Right renal pelvis (tissue), 4 donors: ENCODE measurements at places on chromosomes 5 and 9.

DNA sequence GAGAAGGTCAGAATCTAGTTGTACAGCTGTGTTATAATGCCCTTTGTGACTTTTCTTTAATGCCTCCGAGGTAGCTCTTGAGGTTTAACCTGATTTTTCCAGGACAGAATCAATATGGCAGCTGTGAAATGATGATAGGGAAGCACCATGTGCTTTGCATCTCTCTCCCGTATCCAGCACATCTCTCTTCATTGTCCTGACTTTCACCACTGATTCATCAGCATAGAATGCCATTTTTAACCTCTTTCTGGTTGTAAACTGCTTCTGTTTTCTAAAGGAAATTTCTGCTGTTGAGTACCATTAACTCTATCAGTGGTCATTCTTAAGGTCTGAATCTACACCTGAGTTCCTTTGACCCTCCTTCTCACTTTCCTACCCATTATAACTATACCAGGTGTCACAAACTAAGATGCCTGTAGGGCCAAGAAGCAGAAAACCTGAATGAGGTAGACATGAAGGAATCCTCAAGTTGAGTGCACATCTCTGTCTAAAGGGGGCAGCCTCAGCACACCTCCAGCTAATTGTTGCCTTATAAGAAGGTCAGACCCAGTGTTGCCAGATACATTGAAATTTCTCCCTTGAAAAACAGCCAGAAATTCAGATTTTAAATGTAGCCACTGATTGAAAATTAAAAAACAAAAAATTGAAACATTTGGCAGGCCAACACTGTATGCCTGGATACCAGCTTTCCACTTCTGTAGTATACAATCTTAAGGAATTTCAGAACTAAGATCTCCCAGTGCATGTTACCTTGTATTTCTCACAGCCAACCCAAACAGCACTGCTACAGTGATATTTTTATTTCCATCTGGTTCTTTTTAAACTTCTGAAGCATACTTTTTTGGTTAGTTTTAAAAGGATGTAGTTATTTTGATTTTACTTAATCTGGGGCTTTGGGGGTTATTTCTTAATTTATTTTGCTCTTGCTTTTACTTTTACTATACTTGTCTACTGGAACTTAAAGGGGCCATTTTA, 35.8 kb upstream of the TLX3 start:
- DNase-seq: no peak

DNA sequence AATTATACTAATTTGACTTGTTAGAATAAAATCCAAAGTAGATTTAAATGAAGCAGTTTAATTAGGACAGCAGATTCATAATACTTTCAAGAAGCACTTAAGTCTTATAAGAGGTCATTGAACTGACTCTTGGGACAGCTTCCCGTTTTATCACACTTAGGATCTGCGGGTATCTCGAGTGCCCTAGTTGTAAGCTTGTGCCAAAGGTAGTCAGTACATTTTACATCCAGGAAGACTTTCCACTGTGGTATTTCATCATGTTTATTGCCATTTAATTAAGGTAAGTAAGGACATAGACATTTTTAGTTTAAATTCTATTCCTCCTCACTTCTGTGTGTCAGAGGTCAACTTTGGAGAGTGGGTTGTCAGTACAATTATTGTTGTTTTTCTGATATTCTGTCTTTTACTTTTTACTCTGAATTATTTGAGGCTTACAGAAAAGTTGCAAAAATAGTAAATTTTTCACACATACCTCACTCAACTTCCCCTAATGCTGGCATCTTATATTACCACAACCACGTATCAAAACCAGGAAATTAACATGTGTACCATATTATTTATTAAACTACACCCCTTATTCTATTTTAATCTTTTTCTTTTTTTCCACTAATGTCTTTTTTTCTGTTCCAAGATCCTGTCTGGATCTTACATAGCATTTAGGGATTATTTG, 7.5 kb upstream of the ZNF367 start:
- no peak for DNase-seq

GRCh38 chr5:36177715-36178523, 26.0 kb downstream of the SKP2 start:
- no peak for DNase-seq

DNA sequence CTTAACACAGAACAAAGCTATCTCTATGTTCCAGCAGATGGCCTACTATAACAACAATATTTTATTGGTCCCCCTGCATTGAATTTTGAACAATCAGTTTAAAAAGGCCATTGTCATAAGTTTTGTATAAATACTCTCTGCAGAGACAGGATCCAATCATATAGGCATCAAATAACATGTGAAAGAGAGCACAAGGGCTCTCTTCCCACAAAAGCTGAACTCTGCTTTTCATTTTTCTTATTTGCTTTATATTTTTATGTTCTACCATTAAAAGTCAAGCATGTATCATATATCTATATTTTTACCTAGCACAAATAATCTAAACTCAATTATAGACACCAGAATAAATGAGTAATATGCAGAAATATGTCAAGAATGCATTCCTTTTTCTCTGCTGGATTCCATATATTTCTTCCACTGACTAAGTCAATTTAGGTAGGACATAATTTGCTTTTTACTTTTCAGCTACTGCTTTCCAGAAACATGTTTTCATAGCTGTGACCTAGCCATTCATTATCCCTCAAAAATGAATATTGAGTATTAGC, 143.6 kb downstream of the CDH9 start:
- DNase-seq: no peak

GRCh38 chr9:16198996-16199395, 646.2 kb downstream of the CCDC171 start:
- DNase-seq: no peak

- DNase-seq: peak; percentile 71
Observed at GRCh38 chr5:116137544-116138378, 52.9 kb downstream of the COMMD10 start.

DNA sequence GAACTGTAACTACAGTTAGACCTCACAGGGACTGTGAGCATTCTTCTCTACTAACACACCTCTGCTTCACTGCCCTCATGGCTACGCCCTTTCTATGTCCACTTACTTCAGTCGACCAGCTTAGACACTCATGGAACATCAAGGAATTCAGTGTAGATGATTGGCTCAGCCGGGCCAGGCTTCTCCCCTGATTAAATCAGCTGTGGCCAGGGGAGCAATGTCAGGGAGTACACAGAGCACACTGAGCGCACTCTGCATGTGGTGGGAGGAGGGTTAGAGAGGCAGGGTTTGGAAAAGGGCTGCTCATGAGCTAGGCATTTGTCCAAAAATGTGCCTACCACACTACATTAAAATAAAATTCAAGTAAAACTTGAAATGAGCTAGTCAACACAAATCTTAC, 400.5 kb downstream of the ARRDC3 start:
- no peak for DNase-seq

DNA sequence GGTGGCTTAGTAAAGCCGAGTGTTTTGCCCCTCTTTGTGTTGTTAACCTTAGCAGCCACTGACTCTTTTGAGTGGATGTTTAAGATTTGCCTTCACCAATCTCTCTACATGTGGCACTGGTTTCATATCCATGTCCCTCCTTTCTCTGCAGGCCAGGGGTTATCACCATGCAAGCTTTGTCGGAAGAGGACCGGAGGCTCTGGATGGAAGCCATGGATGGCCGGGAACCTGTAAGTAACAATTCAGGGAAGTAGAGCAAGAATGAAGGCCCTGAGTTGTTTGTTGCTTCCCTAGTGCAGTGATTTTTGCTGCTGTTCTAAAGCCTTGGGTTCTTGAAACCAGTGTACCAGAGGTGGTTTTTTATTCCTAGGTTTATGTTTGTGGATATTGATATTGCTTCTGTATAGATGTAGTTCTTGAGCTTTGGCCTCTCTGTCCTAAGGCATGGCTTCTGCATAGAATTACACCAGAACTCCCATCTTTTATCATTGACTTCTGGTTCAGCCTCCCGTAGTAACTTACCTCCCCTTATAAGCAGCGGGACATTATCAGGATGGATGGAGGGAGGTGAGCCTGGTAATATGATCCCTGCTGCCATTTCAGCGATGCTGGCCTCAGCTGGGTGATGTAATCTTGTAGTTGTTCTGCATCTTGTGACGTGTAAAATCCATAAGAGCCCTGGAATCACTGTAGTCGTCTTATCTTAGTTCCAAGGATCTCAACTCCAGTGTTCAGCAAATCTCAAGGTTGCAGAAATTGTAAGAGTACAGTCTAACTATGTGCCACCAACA, 161.9 kb downstream of the ARHGAP26 start:
- no peak for DNase-seq
